ENCODE measurements at places on chromosomes 7 and 10. TPM values are rescaled to one million over a fixed set of nuclear protein-coding genes. Genes with fewer than 3 reads are reported as not detected.

PTPRZ1 gene
- total RNA-seq: 0.16 TPM

SLC13A1 gene
- total RNA-seq: not detected

TNKS2 gene
- total RNA-seq: 55.0 TPM

TMEM139 gene
- total RNA-seq: not detected

CDK1 gene
- 5.8 TPM for total RNA-seq
